ENCODE measurements at places on chromosomes 6 and 20. TPM values are rescaled to one million over a fixed set of nuclear protein-coding genes. Genes with fewer than 3 reads are reported as not detected.

Gene C6orf132
- 0.22 TPM for total RNA-seq

Gene NMBR
- not detected for total RNA-seq

Gene NOL4L
- 22.1 TPM for total RNA-seq

Gene VPS16
- 51.2 TPM for total RNA-seq

Gene NRSN1
- not detected for total RNA-seq

Gene MMP24
- not detected for total RNA-seq

Gene DAAM2
- total RNA-seq, result not detected

Gene RCAN2
- 5.4 TPM for total RNA-seq

Gene KCNQ2
- total RNA-seq, result not detected

Gene HLA-F
- total RNA-seq, result 256 TPM

Gene DUSP15
- total RNA-seq, result not detected

Gene KIF6
- not detected for total RNA-seq

Gene LY6G5B
- total RNA-seq, result 9.2 TPM

Gene TRAPPC3L
- not detected for total RNA-seq

Gene ADGB
- total RNA-seq, result 0.56 TPM

Gene EPPIN
- total RNA-seq, result not detected

Gene C6orf52
- total RNA-seq, result 3.7 TPM

Gene OSBPL2
- 29.3 TPM for total RNA-seq

Gene ARHGAP40
- total RNA-seq, result not detected

Gene FAM217A
- total RNA-seq, result not detected

Gene KATNA1
- total RNA-seq, result 22.8 TPM

Gene IPCEF1
- total RNA-seq, result 14.2 TPM

Gene ZC2HC1B
- 0.24 TPM for total RNA-seq

Gene CD83
- 21.8 TPM for total RNA-seq

Gene IMPG1
- total RNA-seq, result not detected

Gene SLPI
- not detected for total RNA-seq

Gene RIPOR2
- total RNA-seq, result 64.5 TPM

Gene EFCAB8
- 0.24 TPM for total RNA-seq

Gene DEFB115
- total RNA-seq, result not detected

Gene ALDH5A1
- 13.9 TPM for total RNA-seq

Gene TP53TG5
- total RNA-seq, result 0.24 TPM
